HS-27A (cell line): ENCODE measurements at places on chromosomes 2 and 18.

DNA sequence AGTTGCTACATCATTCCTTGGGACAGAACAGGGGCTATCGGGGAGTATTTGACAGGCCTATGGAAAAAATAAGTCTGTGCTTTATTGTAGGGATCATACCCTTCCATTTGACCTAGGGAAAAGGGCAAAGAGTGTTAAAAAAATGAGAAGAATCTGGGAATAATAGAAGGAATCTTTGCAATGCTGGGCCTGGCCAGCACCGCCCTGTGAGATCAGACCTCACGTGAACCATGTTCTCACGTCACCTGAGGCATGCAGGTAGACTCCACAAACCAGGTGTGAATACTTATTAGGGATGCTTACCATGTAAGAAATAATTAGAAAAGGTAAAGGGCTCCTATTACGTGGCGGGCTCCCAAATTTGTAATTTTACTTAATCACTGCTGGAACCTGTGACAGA is 177.5 kb upstream of the GATA6 start:
- DNase-seq = no peak

DNA sequence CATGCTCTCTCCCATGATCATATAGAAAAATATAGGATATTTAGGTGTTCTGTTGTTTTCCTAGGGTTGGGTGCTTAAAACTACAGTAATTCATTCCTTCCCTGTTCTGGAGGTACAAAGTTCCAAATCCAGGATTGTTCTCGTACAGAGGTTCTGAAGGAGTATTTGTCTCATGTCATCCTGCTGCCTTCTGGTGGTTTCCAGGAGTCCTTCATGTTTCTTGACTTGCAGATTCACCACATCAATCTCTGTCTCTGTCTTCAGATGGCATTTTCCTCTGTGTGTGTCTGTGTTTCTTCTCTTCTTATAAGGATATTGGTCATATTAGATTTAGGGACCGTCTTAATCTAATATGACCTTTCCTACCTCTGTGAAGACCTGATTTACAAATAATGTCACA is 397.9 kb downstream of the NYAP2 start:
- no peak for DNase-seq

- DNase-seq = no peak
Measured at GRCh38 chr2:47309952-47310800, 92.8 kb upstream of the MSH2 start.

GRCh38 chr2:106969777-106970176 is 83.8 kb upstream of the ST6GAL2 start:
- no peak for DNase-seq

GRCh38 chr2:61536180-61536571 is 2.0 kb downstream of the XPO1 start:
- no peak for DNase-seq

- no peak for DNase-seq
Measured at GRCh38 chr2:208077276-208077675, 47.0 kb downstream of the CRYGD start.

DNA sequence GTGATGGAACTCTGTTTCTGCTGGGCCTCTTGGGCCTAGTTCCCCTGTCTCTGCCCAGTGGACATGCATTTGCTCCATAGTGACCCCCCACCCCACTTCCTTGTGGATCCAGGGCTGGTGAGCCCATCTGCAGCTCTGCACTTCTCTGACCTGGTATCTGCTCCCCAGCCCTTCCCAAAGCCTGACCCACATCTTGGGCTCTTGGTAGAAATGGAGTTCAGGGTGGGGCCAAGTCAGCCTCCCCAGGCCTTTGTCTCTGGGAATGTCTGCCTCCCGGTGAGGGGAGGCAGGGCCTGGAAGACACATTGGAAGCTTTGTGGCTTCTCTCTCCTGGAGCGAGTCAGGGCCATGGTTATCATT is 6.3 kb upstream of the TRAF3IP1 start:
- no peak for DNase-seq

GRCh38 chr2:18993756-18994338 is 364.6 kb downstream of the OSR1 start:
- no peak for DNase-seq

DNA sequence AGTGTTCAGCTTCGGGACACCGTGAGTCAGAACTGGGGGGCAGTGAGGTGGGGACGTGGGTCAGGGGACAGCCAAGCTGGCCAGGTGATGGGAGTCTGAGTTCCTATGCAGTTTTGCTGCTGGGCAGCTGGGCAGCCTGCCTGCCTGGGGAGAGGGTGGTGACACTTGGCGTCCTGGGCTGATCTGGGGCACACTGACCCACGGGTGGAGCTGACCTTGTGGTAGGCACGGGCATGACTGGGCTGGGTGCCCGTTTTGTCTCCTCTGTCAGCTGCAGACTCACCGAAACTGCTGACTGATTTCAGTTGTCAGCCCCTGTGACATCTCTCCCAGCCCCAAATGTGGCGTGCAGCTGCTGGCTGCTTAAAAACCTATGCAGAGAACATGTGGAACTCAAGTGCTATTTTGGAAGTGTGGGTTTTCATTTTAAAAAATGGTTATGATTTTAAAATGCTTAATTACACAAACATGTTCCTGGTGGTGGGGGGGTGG is 32.6 kb upstream of the E2F6 start:
- no peak for DNase-seq

DNA sequence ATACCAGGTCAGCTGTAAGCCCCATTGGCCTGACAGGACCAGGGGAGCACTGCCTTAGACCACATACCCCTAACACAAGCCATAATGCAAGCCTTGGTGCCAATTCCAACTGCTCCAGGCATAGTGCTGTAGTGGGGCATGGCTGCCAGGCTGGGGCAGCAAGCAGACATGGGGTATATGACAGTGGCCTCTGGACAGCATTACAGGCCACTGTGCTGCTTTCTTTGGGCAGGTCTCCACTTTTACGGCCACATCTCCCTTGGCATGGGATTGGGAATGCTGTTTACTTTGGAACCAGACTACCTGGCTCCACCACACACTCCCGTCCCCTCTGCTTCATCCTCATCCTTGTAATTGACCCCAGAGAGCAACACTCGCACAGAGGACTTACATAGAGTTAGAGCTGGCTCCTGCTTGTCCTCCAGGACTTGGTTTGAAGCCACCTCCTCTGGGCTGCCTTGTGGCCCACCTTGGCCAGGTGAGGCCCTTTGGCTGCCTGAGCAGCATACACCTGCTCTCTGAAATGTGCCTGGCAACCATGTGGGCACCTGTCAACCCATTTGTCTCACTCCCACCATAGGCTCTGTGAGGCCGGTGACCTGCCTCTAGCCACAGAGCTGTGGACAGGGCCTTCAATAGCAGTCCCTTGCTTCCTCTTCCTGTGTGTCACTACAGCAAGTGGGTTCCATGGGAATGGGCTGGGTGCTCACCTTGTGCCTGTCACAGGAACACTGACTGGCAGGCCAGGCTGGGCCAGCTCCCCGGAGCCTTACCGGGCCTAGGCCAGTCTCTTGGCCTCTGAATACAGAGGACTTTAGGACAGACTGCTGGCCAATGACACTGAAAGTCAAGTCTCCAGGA is 262.6 kb upstream of the HS6ST1 start:
- DNase-seq = no peak

DNA sequence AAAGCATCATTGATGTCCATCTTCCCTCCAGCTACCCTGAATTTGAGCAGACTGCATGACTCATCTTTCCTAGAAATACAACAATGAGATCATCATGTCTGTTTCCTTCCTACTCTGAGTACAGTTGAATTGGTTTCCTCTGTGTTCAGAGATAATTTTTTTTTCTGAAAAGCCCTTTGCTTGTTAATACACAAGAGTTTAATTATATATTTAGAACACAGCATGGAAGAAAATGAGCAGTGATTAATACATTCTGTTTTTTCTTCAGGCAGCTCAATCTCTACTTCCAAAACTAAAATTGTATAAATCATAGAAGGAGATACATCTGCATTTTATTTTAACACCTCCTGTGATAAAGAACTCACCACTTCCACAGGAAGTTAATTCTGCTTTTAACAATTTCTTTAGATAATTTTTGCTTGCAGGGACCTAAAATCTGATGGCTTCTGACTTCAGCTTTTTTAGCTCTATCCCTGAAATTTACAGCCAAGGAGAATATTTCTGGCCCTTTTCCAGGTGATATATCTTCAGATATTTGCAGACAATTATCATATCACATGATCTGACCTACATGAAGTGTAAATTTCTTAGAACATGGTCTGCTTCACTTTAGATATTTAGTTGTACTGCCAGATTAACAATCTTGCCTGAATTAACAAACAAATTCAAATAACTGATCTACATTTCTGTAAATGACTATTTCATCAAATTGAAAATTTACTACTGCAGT is 249.0 kb downstream of the TRIB2 start:
- DNase-seq = peak; percentile 40

DNA sequence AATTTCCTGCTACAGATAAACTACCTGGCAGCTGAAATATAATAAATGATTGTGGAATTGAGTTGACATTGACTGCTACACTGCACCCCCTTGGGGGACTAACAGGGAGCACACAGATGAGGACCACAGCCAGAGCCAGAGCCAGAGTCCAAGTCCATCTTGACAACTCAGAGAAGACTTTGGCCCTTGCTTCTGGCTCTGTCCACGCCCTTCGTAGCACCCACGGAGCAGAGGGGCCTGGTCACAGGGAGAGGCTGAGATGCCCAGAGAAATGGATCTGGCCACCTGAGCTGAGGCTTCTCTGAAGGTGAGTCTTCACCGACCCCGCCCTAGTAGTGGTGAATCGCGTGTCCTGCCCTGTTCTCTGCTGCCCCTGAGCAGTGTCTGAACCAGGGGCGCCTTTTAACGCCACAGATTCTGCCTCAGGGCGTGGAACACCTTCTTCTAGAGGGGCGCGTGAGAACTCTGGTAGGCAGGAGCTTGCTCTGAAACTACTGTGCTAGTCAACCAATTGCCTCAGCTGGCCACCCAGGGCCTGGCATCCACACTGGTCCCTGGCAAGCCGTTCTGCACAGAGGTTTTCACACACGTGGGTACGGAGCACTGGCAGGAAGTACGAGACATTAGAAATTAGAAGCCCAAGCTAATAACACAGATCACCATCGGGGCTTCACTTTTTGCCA is 35.7 kb upstream of the MAT2A start:
- DNase-seq = no peak

DNA sequence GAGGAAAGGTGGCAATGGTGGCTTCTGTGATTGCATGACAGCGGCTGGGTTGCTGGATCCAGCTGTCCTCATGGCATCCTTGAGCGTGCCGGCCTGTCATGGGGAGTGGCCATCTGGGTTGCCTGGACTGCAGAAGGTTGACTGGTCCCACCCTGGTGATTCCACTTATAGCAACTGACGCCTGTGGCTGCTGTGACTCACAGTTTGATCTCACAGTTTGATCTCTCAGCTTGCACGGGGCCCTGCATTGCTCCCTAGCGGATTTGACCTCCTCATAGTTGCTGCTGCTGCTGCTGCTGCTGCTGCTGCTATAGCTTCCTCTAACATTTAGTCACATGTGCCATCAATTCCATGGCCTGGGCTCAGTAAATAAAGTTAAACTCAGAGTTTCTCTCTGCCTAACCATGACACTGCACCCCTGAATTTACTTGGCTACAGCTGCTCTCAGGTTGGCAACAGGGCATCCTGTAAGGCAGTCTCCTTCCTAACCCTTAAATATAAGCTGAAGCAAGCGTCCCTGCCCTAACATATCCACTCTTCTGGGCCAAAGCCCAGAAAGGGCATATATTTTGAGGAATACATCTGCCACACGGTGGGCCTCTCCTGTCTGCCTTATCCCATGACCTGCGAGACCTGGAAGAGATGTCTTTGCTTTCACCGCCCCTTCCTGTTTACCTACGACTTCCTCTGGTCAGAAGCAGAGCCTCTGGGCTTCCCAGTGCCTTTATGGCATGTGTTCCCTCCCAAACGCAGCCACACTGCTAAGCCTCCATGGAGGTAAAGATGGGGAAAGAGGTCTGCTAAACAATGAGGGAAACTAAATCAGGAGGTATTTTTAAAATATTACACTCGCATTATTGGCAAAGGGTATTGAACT is 37.8 kb upstream of the CCDC150 start:
- peak; percentile 77 for DNase-seq

- DNase-seq = peak; percentile 24
Measured at GRCh38 chr2:23524261-23524706, 139.3 kb downstream of the KLHL29 start.

GRCh38 chr2:220117025-220117424 is 489.6 kb downstream of the SLC4A3 start:
- DNase-seq = no peak

DNA sequence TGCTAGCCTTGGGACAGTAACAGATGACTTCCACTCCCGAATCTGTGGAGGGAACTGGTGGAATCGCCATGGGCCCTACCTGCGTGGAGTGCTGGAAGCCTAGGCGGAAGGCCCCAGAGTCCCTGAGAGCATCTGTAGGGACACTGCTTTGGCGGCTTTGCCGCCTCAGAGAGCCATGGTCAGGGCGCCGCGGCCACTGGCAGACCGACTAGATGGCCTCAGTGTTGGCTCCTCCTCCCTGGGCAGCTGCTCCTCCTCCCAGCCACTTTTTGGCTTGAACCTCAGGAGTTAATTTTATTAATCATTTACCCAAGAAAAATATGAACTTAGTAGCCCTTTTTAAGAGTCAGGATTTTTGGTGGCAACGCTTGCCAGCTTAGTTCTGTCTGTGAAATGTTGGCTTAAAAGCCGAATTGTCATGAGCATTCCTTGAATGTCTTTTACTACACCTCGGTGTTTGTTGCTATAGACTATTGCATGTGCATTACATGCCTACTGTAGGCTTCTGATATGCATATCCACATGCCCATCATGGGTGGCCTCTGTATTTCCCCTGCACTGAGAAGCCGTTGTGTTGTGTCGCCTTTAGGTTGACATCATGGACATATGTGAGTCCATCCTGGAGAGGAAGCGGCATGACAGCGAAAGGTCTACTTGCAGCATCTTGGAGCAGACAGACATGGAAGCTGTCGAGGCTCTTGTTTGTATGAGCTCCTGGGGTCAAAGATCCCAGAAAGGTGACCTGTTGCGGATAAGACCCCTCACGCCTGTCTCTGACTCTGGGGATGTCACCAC is 2.4 kb downstream of the KLF11 start:
- DNase-seq = no peak

- DNase-seq = no peak
Measured at GRCh38 chr2:49005261-49005660, 149.1 kb downstream of the FSHR start.

GRCh38 chr2:53620981-53621380 is 146.6 kb upstream of the CHAC2 start:
- DNase-seq = no peak

GRCh38 chr18:61127714-61128467 is 205.3 kb upstream of the CDH20 start:
- no peak for DNase-seq

DNA sequence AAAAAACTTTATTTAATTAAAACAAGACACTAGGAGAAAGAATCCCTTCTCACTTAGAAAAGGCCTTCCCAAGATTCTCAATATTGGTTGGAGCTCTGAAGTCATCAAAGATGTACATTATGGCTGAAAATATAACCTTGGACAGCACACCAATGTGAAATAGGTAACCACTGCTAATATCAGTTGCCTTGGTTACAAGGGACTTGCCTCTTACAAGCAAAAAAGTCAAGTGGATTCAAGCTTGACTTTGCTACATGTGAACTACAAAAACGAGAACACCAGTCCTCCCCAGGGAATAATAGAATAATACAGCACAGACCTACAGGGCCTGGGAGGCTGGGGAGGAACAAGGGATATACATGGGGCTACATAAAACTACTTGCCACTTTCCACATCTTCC is 46.1 kb downstream of the NABP1 start:
- DNase-seq = no peak
